ENCODE measurements at places on chromosomes 2 and 18.

DNA sequence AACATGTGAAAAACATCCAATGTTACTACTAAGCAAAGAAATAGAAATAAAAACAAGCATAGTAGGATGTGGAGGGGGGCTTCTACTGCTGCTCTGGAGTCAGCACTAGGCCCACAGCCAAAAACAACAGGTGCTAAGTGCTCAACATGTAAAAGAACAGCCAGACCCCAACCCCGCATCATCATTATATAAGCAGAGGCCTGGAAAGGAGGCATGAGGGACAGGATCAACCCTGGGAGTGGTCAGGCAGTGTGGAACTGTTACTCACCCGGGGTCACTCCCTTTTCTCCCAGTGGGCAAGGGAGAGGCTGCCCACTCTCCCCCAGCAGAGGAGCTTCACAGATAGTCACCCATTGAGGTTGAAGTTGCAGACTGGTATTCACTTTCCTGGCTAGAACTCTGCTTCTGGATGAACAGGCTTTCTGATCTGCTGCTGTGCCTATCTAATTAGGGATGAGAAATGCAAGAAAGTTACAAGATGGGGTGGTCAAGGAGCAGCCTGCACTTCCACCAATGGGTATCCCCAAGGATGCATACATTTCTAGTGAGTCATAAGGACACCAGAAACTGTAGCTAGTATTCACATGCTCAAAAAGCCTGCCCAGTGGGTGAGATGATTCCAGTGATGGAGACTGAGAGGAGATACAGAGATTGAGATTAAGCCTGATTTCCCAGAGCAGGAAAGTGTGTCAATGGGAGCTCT, 480.1 kb upstream of the TCF4 start:
- no peak for DNase-seq

DNA sequence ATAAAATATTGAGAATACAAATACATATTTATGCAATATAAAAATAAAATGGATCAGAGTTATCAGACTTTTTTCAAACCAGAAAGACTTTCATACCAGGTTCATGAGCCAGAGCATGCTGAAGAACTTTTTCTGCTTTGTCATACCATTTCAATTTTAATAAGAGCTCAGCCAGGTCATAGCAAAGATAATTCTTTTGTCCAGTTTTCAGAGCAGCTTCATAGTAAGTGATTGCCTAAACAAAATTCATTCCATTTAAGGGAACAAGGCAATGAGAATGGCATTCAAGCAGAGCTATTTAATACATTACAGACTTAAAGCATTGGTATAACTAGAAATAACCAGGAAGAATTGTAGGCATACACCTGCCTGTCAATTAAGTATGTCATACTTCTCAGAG, 42.3 kb downstream of the TTC21B start:
- no peak for DNase-seq

- DNase-seq = no peak
Observed at GRCh38 chr2:30709516-30709915, 97.7 kb downstream of the CAPN13 start.

- DNase-seq = no peak
Observed at GRCh38 chr18:8601277-8602032, 7.8 kb upstream of the RAB12 start.

DNA sequence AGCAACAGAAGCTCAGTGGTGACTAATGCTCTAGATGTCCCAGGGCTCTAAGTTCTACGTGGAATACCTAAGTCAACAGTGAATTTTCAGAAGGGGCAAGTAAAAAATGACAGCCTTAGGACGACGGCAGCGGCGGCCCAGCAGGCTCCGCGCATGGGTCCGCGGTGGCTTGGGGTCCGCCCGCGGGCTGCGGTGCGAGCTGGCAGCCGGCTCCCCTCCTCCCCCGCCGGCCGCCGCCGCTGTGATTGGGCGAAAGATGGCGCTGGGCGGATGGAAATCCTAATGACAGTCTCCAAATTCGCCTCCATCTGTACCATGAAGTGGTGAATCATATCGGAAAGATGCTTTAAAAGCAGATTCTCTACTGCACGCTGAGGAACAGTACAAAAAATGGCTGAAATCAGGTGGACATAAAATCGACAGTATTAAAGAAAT, 74.7 kb downstream of the HNRNPLL start:
- DNase-seq = no peak

DNA sequence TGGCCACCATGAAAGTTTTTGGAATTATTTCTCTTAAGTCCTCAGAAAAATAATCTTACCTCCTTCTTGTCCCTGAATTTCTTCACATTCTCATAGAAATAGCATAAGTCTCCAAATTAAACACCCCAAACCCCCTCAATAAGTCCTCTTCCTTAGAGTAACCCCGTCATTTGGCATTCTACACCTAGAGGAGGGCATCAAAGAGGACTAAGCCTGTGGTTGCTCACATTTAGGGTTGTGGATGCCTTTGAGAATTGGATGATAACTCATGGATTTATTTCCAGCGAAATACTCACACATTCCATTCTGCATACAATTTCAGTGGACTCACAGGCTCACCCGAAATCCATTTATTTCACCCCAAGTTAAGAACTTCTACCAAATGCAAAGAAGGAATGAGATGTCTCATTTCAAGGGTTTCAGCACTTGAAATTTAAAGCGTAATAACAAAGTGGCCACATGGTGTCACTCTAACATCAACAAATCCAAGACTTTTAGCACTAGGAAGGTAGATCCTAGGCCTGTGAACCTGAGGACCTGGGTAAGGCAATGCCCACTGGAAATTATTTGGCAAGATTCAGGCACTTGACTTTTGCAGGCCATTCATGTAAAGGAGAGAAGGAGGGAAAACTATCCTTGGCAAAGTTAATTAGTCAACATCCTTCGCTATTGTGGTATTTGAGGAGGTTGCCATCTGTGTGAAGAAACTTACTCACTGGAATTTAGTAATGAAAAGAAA, 24.6 kb downstream of the DYTN start:
- peak; percentile 20 for DNase-seq

DNA sequence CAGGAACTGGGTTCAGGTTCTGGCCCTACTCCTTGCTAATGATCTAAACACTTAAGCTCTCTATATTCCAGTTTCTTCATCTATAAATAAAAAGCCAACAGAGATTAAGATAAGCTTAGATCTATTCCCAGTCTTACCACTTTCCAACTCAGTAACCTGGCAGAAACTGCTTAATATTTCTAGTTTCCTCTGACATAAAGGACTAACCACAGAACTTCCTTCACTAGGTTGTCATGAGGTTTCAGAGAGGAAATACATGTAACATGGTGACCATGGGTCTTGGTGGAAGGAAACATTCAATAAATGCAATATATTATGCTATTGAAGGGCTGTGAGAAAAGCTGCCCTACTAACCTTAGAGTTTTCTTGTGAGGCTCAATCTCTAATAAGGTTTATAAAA, 114.4 kb upstream of the PDE1A start:
- DNase-seq = no peak

DNA sequence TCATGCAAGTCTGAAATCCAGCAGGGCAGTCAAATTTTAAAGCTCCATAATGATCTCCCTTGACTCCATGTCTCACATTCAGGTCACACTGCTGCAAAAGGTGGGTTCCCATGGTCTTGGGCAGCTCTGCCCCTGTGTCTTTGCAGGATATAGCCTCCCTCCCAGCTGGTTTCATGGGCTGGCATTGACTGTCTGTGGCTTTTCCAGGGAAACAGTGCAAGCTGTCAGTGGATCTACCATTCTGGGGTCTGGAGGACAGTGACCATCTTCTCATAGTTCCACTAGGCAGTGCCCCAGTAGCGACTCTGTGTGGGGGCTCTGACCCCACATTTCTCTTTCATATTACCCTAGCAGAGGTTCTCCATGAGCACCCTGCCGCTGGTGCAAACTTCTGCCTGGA, 220.6 kb upstream of the COPS8 start:
- no peak for DNase-seq

DNA sequence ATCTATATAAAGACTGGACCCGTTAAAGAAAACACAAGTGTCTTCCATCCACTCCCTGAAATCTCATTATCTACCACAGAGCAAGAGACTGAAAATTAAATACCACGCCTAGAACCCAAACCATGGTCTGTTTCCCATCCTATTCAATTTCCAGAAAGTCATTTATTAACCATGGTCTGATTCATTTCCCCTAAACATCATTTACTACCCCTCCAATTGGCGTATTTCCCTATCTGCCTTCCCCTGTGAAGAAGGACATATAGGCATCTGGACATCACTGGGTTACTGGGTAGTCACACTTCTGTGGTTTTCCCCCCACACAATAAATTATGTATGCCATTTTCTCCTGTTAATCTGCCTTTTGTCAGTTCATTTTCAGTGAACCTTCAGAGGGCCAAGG, 30.8 kb downstream of the CCDC93 start:
- no peak for DNase-seq

- no peak for DNase-seq
Observed at GRCh38 chr2:3263487-3263886, 114.1 kb downstream of the EIPR1 start.

GRCh38 chr2:188475945-188476344, 184.3 kb downstream of the GULP1 start:
- DNase-seq = no peak

DNA sequence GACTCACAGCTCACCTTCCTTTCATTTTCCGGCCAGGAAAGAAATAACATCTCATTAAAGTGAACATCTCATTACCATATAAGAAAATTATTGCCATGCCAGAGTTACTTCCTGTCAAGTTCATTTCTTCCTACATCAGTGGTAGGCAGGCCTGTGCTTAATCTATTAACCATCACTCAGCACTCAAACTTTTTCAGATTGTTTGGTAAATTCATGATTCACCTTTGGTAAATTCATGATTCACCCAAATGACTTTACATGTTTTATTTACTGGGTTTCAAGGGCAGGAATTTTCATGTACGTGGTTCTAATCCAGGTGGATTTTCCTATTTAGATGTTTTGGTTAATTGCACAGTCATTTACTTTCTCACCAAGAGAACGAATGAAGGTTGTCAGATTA, 116.5 kb downstream of the CSRNP3 start:
- DNase-seq = no peak

DNA sequence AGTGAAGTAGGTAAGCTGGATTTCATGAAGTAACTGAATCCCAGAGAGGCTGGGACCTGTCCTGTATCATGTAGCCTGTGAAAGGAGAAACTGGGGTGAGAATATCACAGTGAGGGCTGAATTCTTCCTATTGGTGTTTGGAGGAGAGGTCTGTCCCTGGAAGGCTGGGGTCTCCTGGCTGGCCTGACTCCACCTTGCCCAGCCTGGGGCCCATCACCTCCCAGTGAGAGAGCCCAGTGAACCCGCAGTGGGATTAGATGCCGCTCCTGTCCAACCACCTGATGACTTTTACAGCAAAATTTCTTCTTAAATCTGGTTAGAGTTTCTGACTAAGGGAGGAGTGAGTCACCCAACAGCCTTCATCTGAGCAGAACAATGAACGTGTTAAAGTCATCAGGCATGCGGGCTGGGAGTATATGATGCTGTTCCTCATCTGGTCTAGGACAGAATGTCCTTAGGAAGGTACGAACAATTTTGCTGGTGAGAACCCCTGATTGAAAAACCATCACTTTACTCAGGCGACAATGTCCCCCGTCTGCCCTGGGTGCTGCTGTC, 152.9 kb downstream of the LPIN1 start:
- DNase-seq = no peak

DNA sequence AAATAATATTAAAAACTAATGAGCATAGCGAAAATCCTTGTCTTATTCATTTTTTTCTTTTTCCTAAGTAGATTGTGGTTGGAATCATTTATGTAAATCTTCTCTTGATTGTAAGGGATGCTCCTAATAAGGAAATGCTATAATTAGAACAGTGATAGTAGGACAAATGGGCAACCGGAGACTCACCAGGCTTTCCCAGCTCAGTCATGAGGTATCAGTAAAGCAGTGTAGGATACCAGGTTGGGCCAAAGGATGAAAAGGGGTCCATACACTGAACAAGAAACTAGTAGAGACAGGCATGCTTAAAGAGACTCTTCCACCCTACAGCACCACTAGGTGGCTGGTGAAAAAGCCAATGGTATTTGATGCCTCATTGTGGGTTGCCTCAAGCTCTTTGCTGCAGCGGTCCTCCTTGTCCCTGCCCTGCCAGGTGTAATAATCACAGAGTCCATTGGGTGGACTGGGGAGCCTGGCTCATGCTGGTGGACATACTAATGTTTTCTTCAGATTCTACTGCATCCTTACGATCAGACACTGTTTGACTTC, 71.4 kb upstream of the FAM98A start:
- DNase-seq = no peak

DNA sequence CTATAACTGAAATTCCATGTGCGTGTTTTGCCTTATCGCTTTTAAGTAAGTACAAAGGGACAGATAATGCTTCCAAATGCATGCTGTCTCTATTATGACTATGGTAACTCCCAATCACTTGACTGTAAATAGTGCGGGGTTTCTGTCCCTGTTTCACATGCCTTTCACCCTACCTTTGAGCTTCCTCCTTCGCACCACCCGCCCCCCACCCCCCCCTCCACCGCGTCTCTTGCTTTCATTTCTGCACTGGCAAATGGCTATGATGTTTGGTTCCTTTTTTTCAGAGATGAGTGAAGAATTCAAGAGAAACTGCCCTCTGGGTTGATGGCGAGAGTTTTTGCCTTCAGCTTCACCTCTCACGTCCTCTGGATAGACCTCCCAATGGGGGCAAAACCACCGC, 25.0 kb upstream of the SPP2 start:
- DNase-seq = no peak

- no peak for DNase-seq
Observed at GRCh38 chr2:68901199-68901514, 30.0 kb upstream of the BMP10 start.

GRCh38 chr2:190352668-190353536, 9.5 kb downstream of the INPP1 start:
- no peak for DNase-seq

DNA sequence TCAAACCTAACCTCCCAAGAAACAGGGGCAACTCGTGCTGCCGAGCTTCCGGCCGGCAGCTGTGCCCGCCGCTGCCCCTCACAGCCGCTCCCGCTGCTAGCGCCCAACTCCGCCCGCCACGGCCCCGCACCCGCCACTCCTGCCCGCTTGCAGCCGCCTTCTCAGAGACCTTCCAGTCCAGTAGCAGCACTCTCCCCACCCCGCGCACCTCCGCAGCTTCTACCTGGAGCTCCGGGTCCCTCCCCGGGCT, 722 bp upstream of the C2orf15 start:
- no peak for DNase-seq

- no peak for DNase-seq
Observed at GRCh38 chr2:30048636-30049175, 98.1 kb upstream of the YPEL5 start.

GRCh38 chr2:9617296-9617695, 13.5 kb downstream of the YWHAQ start:
- no peak for DNase-seq

DNA sequence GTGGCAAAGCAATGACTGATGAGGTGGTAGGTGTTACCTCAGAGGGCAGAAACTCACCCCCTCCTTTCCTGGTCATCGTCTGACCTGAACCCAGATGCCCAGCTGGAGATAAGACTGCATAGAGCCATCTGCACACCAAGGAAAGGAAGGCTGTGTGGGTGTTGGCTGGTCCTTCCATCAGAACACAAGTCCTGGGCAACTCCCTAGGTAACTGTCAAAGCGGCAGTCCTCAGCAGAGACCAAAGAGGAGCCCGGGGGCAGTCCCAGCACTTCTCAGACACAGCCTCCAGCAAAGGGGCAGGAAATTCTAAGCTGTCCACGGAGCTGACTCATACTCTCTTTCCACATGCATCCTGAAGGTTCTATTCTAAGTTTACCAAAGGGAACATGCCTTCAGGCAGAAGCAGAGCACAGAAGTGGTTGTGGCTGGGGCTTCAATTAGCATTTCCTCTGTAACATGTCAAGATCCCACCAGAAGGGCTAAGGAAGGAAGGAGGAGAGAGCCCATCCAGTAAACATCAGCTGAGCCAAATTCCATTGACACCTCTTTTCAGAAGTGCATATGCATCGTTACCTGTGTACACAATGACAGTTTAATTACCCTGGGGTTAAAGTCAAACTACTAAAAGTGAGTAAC, 54.7 kb downstream of the SPRED2 start:
- DNase-seq = no peak

Measured in effector CD4-positive, alpha-beta T cell (primary cell).